ENCODE measurements at places on chromosomes 1 and 21.

GRCh38 chr1:230749635-230750034 is 2.4 kb downstream of the CAPN9 start:
- DNase-seq: no peak

GRCh38 chr1:21287905-21288514 is 2.3 kb downstream of the ECE1 start:
- DNase-seq: no peak

DNA sequence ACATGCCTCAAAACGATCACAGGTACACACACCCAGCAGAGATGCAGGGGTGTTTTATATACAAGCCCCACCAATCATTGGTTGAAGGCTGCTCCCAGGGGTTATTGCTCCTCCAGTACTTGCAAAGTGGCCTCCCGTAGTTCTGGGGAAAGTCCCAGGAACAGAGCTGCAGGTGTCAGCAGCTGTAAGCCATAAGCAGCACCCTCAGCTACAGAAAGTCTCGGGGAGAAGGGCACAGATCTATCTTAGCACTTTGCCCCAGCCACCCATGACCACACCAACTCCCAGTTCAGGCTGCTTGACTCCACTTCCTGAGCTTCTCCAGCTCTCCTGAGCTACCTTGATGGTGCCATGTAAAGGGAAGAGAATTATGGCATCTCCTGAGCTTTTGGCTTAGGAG is 222.7 kb upstream of the GJB5 start:
- DNase-seq: no peak

- DNase-seq: no peak
Observed at GRCh38 chr1:71850936-71851335, 431.4 kb downstream of the NEGR1 start.

DNA sequence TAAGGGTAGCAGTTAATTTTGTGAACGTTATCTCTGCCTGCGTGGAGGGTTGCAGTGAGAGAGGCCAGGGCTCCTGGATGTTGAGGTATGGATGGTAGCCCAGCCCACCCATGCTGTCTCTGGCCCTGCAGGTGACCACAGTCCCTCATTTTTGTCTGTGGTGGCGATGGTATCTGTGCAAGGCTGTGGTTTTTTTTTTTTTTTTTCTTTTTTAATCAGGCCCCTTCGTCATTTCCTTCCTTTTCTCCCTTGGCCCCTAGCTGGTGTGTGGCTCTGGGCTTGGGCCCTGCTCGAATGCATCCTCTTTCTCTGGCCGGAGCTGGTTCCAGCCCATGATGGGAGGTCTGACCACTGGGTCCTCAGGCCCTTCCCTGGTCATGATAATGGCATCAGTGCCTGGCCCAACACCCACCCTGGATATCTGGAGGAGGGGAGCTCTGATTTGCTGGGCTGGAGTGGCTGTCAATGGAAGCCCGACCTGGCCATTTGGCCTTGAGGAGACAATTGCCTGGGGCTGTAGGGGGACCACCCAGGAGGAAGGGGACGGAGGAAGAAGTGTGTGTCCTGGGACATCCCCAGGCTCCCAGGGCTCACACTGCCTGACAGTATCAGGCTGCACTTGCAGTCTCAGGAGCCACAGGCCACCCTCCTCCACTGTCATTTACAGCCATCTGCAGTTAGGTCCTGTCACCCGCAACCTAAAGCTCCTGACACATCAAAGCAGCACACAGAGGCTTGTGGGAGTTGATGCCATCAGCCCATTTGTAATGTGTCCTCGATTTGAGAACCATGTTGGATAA is 8.1 kb upstream of the RNF187 start:
- DNase-seq: no peak

DNA sequence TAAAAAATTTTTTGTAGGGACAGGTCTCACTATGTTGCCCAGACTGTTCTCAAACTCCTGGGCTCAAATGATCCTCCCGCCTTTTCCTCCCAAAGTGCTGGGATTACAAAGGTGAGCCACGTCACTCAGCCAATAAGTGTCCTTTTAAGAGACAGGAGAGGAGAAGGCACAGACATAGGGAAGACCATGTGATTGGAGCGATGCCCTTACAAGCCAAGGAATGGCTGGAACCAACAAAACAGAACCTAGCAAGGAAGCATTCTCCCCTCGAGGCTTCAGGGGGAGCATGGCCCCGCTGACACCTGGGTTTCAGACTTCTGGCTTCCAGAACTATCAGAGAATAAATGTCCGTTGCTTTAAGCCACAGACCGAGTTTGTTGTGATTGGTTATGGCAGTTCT is 37.0 kb downstream of the NDUFS5 start:
- no peak for DNase-seq

DNA sequence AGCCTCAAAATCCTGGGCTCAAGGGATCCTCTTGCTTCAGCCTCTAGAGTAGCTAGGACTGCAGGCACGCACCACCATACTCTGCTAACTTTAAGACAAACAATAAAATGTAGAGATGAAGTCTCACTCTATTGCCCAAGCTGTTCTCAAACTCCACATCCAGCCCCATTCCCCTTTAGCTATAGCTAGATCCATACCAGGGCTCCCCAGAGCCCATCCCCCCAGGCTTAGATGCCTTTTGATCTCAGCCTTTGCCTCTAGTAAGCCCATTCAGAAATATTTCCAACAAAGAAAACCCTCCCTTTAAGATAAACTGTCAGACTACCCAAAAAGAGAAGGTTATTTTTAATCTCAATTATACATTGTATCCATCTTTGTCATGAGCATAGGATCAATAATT is 325.4 kb downstream of the CHRM3 start:
- DNase-seq: no peak

- DNase-seq: no peak
Observed at GRCh38 chr1:189868021-189868420, 609.6 kb downstream of the BRINP3 start.

GRCh38 chr1:9065213-9065751 is 4.2 kb downstream of the SLC2A5 start:
- DNase-seq: no peak

DNA sequence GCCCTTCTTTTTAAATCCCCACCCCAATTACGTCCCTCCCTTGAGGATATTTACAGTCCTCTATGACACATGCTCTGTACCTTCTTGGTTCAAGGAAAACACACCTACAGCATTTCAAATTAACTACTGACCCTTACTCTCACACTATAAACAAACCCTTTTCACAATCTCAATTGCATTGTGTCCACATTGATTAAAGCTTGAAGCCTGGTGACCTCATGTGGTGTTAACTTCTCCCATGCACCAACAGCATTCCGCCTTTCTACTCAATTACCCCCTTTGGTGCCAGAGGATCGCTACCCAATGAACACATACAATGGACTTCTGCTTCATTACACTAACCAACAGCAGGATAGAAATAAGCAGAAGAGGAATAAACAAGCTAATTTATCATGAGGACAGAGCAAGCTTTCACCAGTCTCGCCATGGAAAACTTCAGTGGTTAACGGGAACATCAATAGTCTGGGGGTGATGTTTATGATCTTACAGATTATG is 15.2 kb downstream of the WLS start:
- no peak for DNase-seq

- DNase-seq: no peak
Observed at GRCh38 chr1:25765923-25766589, 33.9 kb upstream of the SELENON start.

DNA sequence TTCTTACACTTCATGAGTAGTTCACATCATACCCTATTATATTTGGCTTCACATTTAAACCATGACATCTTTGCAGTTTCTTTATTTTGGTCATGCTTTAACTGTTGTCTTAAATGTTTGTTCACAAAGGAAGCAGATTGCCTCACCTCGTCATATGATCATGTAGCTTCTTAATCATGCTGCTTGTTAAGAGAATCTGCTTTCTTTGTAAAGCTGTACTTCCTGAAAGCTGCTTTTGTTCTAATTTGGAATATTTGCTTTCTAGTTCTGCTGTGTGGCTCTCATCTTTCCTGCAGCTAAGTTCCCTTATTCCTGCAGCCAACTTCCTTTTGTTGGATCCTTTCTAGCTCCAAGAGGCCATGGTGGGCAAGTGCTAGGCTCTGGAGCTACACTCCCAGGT is 62.9 kb upstream of the SIM2 start:
- DNase-seq: no peak

DNA sequence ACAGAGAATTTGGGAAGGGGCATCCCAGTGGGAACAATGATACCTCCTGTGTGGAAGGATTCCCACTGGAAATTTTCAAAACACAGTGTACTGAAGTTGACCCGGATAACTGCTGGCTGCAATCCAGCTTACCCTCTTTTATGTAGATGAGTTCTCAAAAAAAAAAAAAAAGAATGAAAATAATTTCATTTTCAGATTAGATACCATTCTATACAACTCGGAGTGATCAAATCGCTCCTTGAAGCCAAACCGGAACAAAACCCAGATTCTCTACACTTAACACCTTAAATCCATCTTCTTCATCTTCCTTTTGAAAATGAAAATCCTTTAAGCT is 69.1 kb downstream of the KAZN start:
- no peak for DNase-seq

DNA sequence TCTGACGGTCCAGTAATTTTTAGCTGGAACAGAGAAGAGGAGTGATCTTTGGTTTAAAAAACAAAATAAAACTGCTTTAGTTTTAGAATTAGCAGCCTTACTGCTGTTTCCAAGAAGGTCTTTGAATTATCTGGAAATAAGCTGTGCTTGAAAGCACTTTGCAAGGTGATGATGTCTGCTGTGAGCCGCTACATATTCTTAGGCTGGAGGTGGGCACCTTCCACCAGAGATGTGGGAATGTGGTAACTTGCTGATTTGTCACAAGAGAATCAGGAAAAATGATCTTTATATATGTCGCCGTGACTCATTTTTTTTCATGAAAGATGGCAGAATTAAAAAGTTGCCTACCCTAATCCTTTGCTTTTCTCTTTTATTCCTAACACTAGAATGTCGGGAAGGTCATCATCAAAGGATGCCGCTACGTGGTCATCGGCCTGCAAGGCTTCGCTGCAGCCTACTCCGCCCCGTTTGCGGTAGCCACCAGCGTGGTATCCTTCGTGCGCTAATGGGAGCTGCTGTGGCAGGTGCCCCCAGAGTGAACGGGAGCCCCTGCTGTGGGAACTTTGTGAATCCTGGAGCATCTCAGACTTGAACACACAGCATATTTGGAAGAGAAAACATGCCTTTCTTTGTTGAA is 6.2 kb downstream of the C1orf115 start:
- no peak for DNase-seq

DNA sequence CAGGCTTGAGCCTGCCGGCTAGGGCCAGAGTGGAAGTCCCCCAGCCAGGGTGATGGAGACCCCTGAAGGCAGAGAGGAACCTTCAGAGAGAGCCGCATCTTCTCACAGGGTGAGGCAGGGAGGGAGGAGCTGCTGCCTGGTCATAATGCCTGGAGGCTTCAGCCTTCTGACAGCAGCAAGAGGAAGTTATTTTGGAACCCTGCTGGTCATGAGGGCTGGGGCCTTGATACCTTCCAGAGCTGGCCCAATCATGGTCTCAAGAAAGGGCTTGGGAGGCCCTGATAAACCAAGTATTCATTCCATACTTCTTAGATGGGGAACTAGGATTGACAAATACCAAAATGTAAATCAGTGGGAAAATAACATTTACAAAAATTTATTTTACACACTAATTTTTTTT is 26.6 kb upstream of the MPZL1 start:
- DNase-seq: no peak

GRCh38 chr1:19351873-19352272 is 39.7 kb downstream of the SLC66A1 start:
- DNase-seq: no peak

DNA sequence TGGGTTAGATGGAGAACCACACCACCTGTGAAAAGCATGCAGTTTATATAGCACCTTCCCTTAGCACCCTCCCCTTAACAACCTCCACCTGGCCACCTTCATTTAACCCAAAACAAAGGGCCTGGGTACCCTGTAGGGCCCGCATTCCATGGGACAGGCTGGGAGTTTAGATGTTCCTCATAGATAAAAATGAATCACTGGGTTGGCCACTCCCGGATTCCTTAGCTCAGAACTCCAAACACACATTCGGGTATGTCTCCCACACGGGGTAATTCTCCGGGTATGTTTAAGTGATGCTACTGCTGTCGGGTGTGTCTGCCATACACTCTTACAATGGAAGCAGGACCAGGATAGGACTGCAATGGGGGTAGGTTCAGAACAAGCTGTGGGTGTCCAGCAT is 43.9 kb upstream of the FOXO6 start:
- no peak for DNase-seq

GRCh38 chr1:102089791-102090190 is 93.1 kb upstream of the OLFM3 start:
- no peak for DNase-seq
